ENCODE measurements at places on chromosomes 7 and 10.

DNA sequence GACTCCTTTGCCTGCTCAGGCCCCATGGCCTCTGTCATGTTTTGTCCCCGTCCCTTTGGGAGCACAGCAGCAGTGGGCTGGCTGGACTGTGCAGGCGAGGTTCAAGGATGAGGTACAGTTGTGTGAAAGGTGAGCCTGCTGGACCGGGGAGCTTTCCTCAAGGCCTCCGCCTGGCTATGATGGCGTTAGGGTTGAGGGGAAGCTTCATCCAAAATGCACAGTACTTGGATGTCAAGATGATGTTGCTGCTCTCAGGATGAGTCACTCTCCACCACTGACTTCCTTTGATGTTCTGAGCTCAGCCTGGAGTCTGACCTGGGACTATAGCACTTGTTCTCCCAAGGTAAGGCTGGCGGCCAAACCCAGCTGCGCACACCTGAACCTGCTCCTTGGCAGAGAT is 152.7 kb upstream of the SHH start:
- DNase-seq: no peak

DNA sequence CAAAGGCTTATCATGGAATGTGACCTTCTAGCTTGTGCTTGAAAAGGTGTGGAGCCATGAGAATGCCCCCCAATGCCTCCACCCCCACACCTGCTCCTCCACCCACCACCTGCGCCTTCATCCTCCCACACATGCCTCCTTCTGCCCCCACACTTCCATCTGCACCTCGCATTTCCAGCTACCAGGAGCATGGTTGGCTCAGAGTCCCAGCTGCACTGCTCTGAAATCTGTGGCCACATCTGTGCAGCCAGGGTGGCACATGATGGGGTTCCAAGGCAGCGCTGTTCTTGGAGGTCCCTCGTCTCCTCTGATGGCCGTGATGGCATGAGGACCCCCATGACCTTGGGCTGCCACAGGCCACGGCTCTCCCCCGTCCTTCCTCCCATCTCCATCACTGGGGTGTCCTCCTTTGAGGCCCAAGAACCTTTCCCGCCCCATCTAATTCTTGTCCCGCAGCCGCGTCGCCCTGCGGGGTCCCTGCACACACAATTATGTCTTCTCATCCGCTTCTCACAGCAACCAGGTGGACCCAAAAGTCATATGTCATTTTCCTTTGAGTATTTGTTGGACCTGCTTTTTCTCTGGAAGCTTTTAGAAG is 40.6 kb upstream of the CNPY1 start:
- DNase-seq: no peak

GRCh38 chr7:30598121-30598876 is 3.6 kb downstream of the GARS1 start:
- no peak for DNase-seq

DNA sequence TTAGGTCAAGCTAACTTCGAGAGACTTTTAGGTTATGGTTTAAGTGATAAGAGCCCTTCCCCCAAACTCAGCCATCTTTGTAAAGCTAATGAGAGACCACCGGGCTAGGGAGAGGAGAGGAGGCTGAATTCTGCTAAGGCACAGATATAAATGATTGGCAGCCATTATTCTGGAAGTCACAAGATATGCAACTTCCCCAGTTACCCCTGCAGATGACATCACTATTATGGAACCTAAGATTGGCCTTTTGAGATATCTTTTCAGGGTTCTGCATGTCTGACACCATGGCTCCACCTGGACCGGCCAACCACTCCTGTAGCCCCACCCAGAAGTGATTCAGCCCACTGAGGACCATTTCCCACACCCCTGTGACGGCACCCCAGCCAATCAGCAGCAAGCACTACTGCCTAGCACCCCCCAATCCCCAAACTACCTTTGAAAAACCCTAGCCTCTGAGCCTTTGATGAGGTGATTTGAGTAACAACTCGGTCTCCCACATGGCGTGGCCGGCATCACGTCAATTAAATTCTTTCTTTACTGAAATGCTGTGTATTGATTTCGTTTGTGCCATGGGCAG is 14.4 kb downstream of the VIPR2 start:
- no peak for DNase-seq

DNA sequence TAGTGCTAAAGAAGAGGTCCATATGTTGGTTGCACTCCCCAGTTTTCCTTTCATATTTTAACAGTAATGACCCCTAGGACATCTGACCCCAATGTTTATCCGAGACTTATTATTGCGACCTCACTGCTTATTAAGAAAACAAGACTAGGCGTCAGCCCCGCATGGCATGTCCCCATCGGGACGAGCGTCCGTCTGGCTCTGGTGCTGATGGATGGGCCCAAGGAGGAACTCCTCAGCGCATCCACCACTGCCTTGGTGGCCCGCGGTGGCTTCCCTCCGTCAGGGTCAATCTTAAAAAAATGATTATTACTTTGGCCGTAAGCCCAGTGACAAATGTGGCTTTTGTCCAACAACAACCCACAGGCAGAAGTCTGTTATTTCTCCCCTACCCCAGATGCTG is 40.1 kb upstream of the CXCL12 start:
- DNase-seq: no peak

GRCh38 chr10:118496525-118496924 is 98.9 kb downstream of the PRLHR start:
- DNase-seq: no peak

GRCh38 chr7:3246127-3246526 is 54.9 kb upstream of the SDK1 start:
- no peak for DNase-seq

DNA sequence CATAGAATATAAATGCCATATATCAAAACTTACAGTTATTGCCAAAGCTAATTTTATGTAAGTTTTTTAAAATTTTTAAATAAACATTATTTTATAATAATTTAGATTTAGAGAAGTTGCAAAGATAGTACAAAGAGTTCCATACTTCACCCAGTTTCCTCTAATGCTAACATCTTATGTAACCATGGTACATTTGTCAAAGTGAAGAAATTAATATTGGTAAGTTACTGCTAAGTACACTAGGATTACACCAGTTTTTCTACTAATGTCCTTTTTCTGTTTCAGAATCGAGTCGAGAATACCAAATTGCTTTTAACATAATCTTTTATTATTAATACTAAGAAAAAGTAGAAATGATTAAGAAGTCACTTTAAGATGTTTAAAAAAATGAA is 29.2 kb downstream of the CSGALNACT2 start:
- no peak for DNase-seq

GRCh38 chr7:23467291-23467805 is 2.9 kb downstream of the IGF2BP3 start:
- no peak for DNase-seq

DNA sequence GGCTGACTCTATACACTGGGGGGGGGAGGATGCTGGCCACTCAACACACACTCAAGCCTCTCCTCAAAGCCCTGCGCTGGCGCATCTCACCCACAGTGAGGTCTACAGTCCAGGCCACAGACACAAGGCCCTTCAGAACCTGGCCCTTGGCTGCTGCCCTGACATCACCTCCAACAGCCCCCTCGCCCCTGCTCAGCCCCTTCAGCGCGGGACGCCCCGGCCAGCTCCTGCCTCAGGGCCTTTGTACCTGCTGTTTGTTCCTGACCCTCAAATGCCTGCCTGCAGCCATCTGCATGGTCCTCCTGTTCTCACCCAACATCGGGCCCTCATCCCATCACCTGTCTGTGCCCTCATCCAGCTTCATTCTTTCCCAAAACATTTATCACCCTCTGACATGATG is 572.6 kb downstream of the DNAJB6 start:
- no peak for DNase-seq

DNA sequence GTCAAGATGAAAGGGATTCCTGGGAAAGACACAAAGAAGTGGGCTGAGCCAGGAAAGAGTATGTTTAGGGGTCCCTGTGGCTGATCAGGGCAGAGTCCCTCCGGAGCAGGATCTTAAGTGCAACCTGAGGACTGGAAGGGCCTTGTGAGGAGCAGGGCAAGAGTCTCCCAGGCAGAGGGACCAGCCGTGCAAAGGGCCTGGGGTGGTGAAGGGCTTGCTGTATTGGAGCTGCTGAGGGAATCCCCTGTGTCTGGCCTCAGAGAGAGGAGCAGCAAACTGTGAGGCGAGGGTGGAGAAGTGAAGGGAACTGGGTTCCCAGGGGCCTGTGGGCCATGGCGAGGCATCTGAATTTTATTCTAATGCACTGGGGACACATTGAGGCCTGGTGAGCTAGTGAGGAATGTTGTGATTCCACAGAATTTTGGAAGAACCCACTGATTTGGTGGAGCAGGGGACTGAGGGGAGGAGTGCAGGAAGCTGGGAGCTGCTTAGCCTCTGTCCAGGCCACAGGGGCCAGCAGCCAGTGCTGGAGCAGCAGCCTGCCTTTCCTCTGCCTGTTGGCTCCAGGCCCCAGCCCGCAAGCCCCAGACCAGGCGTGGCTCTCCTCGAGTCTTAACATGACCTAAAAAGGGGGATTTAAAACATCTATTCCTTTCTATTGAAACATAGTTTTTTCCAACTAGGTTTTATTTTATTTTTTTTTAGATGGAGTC is 138.4 kb upstream of the IGFBP3 start:
- no peak for DNase-seq

GRCh38 chr7:157780721-157781120 is 443.9 kb downstream of the DNAJB6 start:
- DNase-seq: no peak

DNA sequence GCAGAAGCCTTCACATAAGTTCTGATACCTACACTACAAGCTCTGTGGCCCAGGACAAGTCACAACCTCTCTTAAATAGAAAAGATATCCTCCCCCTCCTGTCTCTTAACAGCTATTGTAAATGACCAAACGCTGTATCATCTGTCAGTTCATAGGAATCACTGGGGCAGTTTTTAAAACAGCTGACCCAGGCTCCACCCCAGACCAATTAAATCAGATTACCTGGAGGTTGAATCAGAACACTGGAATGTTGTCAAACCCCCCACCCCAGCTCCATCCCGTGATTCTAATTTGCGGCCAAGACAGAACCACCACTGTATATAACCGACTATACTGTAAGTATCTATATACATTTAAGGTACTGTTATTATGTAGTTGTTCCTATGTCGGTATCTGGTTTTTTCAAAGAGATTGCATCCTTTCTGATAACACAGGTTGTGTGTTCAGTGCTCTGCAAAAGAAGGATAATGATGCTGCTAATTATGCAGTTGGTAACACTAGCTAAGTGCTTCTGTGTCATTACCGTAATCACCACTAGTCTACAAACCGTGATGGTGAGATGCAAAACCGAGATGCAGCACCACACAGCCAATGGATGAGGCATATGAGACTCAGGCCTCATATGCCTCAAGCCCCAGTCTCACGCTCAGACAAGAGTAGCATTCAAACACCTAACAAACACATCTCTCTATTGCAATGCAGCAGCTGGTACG is 47.4 kb downstream of the TNS3 start:
- DNase-seq: no peak

GRCh38 chr7:17548014-17548653 is 249.7 kb downstream of the AHR start:
- DNase-seq: no peak

DNA sequence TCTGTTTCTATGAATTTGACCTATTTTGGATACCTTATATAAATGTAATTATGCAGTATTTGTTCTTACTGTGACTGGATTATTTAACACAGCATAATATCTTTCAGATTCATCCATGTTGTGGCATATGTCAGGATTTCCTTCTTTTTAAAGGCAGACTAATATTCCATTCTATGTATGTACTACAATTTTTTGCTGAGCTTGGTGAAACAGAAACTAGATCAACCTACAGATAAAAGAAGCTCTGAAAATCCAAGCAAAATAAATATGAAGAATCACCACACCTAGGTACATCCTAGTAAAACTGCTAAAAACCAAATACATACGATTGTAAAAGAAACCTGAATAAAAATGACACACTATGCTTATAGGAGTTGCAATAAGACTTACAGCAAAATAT is 300.5 kb downstream of the HTR7 start:
- no peak for DNase-seq

GRCh38 chr7:143901332-143901667 is 676 bp downstream of the TCAF1 start:
- DNase-seq: no peak

DNA sequence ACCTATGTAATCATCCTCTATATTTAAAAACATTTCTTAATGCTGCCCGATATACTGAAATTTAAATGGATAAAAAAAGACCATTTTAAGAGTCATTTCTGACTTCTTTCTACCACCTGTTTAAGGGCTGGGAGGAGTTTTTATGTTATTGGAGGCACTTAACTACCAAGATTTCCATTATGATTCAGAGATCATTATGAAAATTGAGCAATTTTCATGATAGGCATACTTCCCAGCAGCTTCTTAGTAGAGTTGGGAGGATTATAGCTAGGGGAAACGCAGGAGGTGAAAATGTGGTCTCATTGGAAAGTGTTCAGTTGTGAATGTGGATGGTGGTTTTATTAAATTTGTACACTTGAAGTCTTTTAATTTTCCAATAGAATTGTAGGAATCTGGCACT is 28.4 kb upstream of the FAM204A start:
- DNase-seq: no peak

DNA sequence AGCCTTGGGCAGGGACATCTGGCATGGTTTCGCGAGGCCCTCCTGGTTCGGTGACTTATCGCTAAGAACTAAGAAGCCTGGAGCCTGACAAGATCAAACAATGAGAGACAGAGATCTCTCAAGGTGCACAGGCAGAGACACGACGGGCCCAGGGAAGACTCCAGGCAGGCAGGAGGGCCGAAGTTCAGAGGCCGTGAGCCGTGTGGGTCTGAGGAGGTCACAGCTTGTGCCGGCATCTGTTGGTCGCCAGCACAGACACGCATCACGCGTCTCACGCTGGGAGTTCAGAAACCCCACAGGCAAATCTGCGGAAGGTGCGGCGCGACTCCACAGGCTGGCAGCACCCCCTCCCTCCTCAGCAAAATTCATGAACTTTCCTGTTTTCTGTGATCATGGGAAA is 314.0 kb downstream of the DNAJB6 start:
- DNase-seq: no peak

- DNase-seq: no peak
Observed at GRCh38 chr7:97011536-97012364, 6.4 kb downstream of the DLX6 start.

GRCh38 chr10:22736134-22736533 is 21.8 kb upstream of the PIP4K2A start:
- no peak for DNase-seq

DNA sequence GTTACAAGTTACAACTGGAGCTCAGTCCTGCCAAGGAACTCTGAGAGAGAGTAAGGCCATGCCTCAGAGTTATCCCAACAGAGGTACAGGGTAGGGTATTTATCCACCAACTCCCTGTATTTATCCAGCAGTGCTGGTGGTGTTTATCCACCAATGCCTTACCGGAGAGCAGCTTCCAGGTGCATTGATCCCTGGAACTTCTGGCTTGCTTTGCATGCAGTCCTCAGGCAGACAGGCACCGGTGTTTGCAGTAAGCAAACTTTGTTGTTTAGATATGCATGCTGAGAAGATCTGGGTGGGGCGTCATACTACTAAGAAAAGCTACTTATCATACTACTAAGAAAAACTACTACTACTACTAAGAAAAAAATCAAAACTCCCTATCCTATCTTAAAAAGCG is 92.4 kb downstream of the CYP26A1 start:
- no peak for DNase-seq

GRCh38 chr10:74973741-74974392 is 137.6 kb upstream of the SAMD8 start:
- no peak for DNase-seq

GRCh38 chr10:34666008-34666704 is 148.9 kb downstream of the PARD3 start:
- peak; percentile 45 for DNase-seq
